ENCODE measurements at places on chromosomes 6 and 20.

GRCh38 chr6:70336996-70337742 is 34.3 kb upstream of the COL9A1 start:
- no peak for DNase-seq

DNA sequence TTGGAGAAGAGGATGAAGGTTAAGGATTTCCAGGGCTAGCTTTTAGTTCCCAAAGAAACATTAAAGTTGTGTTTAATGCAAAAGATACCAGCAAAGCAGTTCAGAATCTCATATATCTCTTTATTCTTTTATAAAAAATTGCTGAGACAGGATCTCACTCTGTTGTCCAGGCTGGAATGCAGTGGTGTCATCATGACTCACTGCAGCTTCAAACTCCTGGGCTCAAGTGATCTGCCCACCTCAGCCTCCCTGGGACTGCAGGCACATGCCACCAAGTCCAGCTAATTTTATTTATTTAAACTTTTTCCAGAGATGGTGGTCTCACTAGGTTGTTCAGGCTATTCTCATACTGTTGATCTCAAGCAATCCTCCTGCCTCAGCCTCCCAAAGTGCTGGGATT is 41.1 kb upstream of the CAP2 start:
- no peak for DNase-seq

GRCh38 chr6:117496383-117496990 is 14.0 kb downstream of the DCBLD1 start:
- no peak for DNase-seq

DNA sequence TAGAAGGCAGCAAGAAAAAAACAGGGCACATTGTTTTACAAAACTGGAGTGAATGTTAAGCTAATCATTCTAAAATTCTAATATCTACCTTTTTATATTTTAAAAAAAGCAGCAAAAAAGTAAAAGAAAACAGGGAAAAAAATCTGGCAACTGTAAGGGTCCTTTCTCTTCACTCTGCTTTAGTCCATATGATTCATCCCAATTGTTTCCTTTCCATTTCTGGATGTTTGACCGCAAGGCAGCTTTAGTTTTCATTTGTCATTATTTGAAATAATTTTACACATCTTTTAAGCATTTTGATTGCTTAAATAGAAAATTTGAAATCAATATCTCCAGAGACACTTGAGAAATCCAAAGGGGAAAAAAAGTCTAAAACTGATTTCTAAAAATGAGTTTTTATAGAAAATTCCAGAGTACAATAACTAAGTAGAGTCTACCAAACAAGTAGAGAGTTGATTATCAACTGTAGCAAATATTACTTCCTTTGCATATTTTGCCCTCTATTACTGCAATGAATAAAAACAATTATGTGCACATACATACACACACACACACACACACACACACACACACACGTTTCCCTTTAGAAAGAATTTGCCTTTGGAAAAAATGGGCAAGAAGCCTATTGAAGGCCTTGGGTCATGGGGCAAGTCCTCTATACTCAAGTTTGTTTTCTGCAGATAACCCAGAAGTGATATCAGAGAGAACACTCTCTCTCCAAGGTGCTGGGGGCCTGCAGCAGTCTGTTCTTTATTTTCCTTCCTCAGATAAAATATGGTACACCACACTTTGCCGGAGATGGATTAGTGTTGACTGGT is 259.7 kb downstream of the HACE1 start:
- no peak for DNase-seq

DNA sequence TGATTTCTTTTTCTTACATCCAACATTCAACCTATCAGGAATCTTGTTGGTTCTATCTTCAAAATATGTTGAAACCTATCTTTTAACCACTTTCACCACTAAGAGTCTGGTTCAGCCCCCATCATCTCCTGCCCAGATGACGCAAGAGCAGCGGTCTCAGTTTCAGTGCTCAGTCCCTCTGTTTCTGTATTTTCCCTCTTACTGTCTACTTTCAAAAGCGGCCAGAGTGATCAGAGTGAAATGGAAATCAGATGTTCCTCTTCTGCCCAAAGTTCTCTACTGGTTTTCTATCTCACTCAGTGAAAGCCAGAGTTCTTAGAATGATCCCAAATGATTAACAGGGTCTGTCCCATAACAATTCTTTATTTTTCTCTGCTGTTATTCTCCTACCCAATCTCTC is 147.9 kb upstream of the PDE7B start:
- no peak for DNase-seq

- DNase-seq = no peak
These were observed 249.7 kb upstream of the SYNCRIP start for GRCh38 chr6:85892346-85892745.

- DNase-seq = no peak
These were observed 609.9 kb upstream of the MAP3K7 start for GRCh38 chr6:91196729-91197128.

- no peak for DNase-seq
These were observed 91.1 kb downstream of the ASXL1 start for GRCh38 chr20:32449057-32449889.

- DNase-seq = peak; percentile 61
These were observed 94.5 kb upstream of the FOXP4 start for GRCh38 chr6:41451515-41452163.

DNA sequence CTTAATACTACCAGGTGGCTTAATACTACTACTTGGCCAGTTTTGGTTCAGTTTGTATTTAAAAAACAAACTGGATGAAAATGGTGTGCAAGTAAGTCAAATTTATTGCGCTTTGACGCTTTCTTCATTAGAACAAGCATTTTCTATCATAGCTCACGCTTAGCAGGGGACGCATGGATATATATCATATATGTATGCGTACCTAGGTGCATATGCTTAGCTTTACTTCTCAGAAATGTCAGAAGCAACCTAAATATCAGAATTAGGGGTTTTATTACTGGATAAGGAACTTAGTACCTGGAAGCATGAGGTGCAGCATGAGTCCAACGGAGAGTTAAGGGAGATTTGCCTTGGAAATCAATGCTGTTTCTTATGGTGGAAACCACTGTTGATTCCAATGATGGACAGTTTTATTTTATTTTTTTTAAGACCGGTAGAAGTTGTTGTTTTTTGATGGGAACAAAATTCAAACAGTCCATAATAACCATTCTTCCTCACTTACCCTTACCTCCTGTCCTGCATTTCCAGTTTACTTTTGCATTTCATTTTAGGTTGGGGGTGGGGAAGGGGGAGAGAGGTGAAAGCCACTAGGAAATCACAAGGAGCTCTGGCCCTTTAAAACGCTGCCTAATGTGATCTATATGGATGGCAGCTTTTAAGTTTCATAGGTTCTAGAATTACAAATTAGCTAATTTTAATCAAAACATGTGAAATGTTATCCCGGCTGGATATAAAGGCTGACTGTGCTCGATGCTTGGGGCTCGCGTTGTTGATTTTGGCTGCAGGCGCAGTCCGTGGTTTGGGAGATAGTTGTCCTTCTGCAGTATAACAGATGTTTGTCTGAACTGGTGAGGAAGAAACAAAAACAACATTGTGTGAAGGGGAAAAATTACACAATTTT is 2.1 kb downstream of the SOBP start:
- DNase-seq = peak; percentile 63

- DNase-seq = peak; percentile 41
These were observed 103.1 kb upstream of the SPACA1 start for GRCh38 chr6:87944541-87944954.

- DNase-seq = no peak
These were observed 22.1 kb downstream of the DUSP22 start for GRCh38 chr6:314377-314776.

DNA sequence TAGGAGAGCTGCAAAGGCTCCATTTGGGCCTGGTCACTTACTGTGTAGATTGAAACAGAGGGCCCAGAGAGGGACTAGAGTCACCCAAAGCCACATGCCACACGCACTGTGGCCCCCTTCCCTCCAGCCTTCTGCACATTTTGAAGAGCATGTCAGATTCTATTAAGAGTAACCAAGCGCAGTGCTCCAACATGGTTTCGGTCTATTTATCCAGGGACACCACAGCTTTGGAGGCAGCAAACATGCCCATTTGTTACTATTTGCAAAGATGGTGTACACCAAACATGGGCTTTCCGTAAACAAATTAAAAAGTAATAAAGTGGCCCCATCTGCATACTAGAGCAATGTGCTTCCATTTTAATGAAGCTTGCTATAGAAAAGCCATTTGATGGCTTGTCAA is 43.7 kb upstream of the CCDC167 start:
- DNase-seq = no peak

GRCh38 chr6:168232062-168232461 is 87.5 kb downstream of the DACT2 start:
- no peak for DNase-seq

DNA sequence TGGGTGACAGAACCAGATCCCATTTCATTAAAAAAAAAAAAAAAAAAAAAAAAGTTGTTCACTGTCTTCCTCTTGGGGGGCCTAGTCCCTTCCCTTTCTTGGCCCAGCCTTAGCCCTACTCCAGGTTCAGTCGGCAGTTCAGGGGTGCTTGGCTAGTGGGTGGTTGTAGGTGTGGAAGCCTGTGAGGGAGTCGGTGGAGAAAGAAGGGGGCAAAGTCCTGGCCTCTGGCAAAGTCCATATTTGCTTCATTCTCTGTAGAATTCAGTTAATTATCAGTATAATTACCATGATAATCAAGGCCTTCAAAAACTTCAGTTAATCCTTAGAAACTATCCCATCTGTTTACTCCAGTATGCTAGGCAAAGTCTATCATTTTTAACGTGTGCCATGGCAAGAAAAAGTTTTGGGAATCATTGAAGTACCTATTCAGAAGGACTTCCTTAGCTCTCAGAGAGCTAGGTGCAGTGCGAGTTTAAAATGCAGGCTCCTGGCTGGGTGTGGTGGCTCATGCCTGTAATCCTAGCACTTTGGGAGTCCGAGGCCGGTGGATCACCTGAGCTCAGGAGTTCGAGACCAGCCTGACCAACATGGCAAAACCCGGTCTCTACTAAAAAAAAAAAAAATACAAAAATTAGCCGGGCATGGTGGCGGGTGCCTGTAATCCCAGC is 205.7 kb upstream of the ARG1 start:
- no peak for DNase-seq

DNA sequence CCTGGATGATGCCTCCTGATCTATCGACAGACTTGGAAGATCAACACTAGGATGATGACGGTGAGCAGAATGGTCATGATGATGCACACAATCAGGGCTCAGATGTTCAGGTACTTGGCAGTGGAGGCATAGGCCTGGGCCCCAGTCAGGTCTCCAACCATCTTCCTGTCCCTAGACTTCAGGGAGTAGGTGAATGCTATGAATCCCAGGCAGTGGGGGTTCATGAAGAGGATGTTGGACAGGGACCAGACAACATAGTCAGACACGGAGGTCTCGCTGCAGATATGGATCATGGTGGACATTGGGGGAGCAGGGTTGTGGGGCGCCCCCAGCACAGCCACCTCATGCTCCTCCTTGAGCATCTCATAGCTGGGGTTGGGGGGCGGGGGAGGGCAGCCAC is 27.5 kb downstream of the HLA-F start:
- no peak for DNase-seq

DNA sequence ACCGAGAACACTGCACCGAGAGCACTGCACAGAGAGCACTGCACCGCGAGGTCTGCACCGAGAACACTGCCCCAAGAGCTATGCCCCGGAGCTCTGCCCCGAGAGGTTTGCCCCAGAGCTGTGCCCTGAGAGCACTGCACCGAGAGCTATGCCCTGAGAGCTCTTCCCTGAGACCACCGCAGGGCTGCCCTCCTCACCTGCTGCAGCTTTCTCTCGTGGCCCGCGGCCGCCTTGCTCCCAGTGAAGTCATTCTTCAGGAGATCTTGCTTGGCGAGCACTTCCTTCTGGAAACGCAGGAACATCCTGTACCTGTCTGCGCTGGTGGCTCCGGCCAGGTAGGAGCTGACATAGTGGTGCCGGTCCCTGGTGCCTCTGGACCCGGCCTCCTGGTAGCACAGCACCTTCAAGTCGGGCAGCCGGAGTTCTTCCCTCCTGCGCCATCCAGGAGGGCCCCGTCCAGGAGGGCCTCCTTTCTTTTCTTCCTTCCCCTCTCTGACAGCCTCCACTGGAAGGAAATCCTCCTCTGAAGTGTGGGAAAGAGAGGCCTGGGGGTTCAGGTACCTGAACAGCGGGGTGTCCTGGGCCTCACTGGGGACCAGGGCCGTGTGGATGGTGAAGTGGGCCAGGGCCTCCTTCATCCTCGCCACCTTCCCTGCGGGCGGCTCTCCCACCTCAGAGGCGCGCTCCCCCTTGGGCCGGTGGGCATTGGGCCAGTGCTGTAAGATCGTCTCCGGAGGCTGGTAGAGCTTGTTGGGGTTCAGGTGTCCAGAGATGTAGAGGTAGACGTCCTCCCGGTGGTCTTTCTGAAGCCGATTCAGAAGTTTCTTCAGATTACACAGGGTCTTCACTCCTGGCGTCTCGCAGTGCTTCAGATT is 7.8 kb downstream of the C6orf118 start:
- no peak for DNase-seq

DNA sequence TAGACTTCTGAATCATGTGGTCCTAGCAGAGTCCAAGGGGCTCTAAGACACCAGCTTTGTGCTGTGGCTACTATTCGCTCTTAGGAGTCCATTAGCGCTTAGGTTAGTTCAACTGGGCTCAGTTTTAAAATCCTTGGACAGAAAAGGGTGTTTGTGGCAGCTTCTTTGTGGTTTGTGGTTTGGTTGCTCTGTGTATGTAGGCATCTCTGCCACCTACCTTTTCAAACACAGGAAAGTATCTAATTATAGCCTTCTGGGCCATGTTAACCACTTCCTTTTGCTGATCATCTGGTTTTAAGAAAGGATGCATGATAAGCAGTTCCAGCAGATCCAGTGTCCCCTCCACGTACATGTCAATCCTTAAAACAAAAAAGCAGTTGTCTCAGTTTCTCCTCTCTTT is 10.8 kb downstream of the GSTA4 start:
- no peak for DNase-seq

GRCh38 chr6:104022126-104022525 is 837.6 kb downstream of the HACE1 start:
- DNase-seq = no peak

- no peak for DNase-seq
These were observed 66.1 kb downstream of the ADGB start for GRCh38 chr6:146664871-146665360.

- DNase-seq = no peak
These were observed 29.4 kb downstream of the UTRN start for GRCh38 chr6:144314562-144314961.

- DNase-seq = no peak
These were observed 22.2 kb downstream of the KHDC1L start for GRCh38 chr6:73203098-73203497.

DNA sequence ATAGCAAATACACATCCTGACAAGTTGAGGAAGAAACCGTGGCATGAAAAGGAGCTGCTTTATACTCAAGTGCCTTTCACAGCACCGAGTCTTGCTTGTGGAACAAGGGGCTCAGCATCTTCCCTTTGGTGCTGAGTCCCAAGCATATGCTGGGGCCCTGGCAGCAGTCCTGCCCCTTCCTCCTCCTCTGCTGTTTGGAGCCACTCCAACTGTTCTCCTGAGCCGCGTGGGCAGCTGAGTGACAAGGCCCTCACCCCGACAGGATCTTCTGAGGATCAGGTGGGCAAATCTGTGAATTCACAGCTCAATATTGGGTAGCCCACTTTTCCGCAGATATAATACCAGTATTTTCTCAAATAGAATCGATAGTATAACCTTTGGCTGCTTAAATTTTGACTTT is 24.7 kb downstream of the DACT2 start:
- DNase-seq = no peak
